ENCODE measurements at places on chromosomes 5 and 9.

DNA sequence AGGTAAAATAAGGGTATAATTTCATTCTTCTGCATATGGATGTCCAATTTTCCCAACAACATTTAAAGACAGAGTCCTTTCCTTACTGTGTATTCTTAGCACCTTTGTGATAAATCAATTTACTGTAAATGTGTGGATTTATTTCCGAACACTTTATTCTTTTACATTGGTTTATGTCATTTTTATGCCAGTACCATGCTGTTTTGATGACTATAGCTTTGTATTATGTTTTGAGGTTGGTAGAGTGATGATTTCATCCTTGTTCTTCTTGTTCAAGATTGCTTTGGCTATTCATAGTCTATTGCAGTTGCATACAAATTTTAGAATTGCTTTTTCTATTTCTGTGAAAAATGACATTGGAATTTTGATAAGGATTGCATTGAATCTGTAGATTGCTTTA is 53.4 kb upstream of the CCDC152 start:
- DNase-seq = no peak

DNA sequence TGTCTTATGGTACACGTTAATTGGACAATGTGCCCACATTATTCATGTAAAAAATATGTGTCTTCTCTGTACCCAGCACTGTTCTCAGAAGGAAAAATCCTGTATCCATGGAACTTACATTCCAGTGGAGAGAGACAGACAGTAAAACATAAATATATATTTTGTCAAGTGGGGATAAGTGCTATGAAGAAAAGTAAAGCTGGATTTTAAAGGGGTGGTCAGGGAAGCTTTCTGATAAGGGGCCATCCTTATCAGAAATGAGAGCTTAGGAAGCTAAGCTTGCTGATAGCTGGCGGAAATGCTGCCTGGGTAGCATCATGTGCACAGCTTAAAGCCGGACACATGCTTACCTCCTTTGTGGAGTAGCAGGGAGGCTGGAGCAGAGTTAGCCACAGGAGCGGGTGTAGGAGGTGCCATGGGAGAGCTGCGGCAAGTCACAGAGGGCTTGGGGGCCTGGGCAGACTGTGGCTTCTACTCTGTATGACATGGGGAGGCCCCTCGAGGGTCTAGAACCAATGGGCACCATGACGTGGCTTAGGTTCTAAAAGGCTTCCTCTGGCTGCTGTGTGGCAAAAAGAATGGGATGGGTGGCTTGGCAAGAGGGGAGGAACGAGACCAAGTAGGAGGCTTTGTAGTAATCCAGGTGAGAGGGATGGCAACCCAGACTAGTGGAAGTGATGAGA is 141.7 kb downstream of the FGF1 start:
- no peak for DNase-seq

DNA sequence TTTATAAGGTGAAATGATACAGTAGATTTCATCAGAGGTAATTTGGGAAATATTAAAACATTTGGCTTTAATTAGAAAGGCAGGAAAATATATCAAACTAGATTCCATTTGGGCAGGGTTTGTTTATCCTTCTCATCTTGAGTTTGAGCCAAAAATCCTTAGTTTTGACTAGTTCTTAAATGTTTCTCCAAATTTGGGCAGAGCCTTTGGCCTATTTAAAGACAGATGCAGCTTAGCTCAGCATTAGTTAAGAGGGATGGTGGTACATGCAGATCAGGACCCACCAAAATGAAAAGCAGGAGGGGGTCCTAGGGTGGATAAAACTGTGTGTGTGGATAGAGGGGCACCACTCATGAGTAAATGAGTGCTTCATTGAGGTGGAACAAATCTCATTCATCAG is 20.3 kb upstream of the ARRDC3 start:
- no peak for DNase-seq

DNA sequence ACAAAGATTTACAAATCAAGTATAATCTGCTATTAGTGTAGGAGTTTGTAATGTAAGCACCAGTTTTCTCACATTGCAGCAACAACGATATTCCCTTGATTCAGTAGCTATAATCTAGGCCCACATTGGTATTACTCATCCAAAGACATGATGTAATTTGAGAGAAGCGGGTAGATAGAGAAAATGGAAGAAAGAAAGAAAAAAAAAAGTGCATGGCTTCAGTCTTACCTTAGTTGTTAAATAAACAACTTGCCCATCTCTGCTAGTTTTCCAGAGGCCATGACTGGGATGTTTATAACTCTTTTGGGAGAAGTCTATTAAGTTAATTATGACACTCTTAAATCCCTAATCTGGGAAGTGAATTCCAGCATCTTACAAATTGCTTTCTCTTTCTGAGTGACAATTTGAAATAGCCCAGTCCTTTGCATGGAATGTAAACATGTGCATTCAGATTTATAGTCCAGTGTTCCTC is 2.8 kb downstream of the MELK start:
- DNase-seq = no peak

GRCh38 chr9:33133186-33133585 is 34.0 kb downstream of the B4GALT1 start:
- DNase-seq = no peak

GRCh38 chr9:116450378-116451139 is 236.5 kb upstream of the TRIM32 start:
- DNase-seq = no peak

- no peak for DNase-seq
These were observed 16.0 kb downstream of the ANXA6 start for GRCh38 chr5:151141535-151141934.

DNA sequence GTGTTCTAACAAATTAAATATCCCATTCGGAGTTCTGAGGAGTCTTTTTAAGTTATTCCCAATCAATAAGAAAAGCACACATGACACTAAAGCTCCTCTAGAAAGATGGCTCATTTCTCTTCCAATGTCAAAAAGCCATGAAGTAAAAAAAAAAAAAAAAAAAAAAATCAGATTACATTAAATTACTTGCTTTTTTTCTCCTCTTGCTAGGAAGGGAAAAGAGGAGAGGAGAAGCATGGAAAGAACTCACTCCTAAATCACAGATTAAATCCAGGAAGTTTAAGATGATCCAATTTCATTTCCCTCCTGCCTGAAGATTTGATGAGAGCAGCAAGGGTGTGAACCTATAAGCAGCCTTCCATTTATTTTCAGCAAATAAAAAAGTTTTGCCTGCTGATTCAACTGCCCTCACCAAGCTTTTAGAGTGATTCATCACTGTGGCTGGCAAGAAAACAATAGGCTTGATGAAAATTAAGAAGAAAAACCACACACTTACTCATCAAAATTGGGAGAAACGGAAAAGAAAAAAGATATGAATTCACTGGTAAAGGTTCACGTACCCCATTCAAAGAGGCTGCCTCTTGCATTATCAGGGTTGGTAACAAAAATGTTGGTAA is 19.7 kb downstream of the MYO10 start:
- DNase-seq = no peak

DNA sequence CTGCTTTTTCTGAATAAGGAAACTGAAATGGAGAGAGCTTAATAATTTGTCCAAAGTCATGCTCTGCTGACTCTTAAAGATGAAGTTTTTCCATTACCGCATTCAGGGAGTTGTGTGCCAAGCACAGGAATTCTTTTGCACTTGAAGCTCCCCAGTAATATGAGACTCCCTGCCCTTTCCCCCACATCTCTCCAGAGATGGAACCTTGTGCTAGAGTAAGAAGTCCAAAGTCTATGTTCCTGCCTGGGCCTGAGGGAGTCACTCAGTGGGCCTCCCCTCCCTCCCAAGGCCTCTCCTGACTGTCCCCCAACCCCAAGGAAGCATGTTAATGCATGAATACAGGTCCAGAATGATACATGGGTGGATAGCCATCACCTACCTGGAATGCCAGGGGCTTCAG is 173.3 kb upstream of the SEMA6A start:
- no peak for DNase-seq

- no peak for DNase-seq
These were observed 86.1 kb downstream of the BARX1 start for GRCh38 chr9:93869088-93869487.

GRCh38 chr9:129731477-129732085 is 21.3 kb downstream of the PTGES start:
- DNase-seq = no peak

DNA sequence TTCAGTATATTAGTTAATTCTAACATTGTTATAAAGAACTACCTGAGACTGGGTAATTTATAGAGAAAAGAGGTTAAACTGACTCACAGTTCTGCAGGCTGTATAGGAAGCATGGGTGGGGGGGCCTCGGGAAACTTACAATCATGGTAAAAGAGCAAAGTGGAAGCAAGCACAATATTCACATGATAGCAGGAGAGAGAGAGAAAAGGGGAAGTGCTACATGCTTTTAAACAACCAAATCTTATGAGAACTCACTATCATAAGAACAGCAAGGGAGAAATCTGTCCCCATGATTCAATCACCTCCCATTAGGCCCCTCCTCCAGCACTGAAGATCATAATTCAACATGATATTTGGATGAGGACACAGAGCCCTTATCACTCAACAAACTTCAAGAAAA is 324.9 kb downstream of the ZNF608 start:
- no peak for DNase-seq

DNA sequence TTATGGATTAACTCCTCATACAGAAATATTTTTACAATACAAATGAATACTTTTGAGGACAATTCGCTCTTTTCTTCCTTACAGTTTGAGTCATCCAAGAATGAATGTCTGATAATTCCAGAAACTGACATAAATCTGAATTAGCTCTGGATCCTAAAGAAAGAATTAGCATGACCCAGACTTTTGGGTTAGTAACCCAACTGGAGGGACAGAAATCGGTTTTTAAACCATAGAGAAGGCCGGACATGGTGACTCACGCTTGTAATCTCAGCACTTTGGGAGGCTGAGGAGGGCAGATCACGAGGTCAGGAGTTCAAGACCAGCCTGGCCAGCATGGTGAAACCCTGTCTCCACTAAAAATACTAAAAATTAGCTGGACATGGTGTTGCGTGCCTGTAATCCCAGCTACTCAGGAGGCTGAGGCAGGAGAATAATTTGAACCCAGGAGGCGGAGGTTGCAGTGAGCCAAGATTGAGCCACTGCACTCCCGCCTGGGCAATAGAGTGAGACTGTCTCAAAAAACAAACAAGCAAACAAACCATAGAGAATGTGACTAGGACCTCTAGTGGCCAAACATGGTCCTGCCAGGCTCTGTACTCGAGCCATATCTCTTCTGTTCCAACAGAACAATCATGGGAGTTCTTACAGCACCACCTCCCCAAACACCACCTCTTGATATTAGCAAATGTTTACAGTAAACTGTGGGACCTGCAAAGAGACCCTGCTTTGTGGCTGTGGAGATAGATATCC is 44.8 kb downstream of the LURAP1L start:
- DNase-seq = no peak

GRCh38 chr9:81833563-81834345 is 94.5 kb upstream of the SPATA31D4 start:
- no peak for DNase-seq

DNA sequence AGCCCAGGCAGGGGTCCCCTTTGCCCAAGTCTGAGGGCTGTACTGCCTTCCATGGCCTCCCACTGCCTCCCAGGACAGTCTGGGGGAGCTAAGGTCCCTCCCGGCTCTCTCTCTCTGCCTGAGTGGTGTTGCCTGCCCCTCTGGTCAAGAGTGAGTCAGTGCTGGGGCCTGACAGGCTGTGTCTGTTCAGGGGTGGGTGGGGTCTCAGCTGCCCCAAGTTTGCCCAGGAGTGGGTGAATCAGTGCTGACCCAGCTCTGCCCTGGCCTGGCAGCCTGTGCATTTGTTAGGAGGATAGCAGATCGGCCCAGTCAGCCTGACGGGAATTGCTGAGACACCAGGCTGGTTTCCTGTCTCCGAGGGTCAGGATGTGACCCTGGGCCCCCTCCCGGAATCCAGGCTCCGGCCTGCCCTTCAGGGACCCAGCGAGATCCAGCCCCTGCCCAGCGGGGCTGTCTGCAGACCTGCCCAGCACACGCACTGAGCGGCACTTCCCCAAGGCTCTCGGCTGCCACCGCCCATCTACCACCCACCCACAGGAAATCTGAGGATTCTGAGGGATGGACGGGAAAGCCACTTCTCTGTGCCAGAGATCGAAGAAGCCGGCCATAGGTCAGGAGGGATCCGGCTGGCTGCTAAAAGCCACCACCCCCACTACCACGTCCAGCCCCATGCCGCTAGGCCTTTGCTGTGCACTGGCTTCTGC is 15.9 kb downstream of the ENG start:
- DNase-seq = no peak

GRCh38 chr5:175696139-175696854 is 38.4 kb downstream of the HRH2 start:
- peak; percentile 69 for DNase-seq

DNA sequence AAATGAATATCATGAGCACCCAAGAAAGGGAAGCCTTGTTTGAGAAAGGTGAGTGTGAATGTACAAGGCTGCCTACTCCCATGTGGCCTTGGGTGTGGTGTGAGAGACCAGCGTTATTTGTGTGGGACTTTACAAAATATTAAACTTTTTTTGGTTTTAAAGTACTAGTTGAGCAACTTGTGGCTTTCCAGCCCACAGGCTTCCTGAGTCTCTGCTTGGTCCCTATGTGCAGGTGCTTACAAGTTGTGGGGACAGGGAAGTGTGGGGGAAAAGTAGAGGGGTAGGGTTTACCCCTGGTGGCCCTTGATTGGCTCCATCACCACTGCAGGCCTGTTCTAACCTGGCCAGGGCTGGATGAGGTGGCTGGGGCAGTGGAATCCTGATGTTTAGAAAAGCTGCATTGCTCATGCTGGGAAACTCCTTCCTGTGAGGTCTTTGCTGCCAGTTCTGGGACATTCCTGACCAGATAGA is 19.7 kb downstream of the PTTG1 start:
- DNase-seq = no peak

GRCh38 chr5:140548300-140548688 is 832 bp downstream of the EIF4EBP3 start:
- DNase-seq = no peak

GRCh38 chr9:69174616-69175463 is 763 bp downstream of the TJP2 start:
- DNase-seq = no peak

GRCh38 chr5:11037080-11037479 is 276.0 kb upstream of the DAP start:
- DNase-seq = no peak

- no peak for DNase-seq
These were observed 37.9 kb downstream of the PCDH1 start for GRCh38 chr5:141840280-141840812.

DNA sequence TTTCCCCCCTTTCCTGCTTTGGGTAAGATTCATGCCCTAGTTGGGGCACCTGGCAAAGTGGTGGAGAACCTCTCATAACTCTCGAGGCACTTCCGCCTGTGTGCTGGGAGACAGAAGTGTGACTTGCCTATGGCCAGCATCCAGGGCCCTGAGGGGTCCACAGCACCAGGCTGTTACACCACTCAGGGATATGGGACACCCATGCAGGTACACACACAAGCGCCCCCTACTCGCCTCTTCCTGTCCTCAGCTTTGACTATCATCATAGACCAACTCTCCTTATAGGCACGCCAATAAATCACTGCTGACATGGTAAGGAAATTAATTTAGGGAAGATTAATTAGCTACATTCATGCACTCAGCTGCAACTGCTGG is 45.4 kb downstream of the SHB start:
- no peak for DNase-seq

GRCh38 chr5:149636861-149637246 is 55.6 kb downstream of the ARHGEF37 start:
- no peak for DNase-seq

GRCh38 chr5:177295924-177296323 is 7.6 kb downstream of the RAB24 start:
- DNase-seq = no peak

GRCh38 chr9:81724242-81724889 is 35.0 kb upstream of the TLE1 start:
- DNase-seq = no peak

- DNase-seq = no peak
These were observed 200.5 kb upstream of the KLF9 start for GRCh38 chr9:70614786-70615463.

- no peak for DNase-seq
These were observed 185.2 kb upstream of the TRIM32 start for GRCh38 chr9:116501871-116502270.

Measured in activated CD4-positive, CD25-positive, alpha-beta regulatory T cell (primary cell).